COR-L47 (cell line): ENCODE measurements at places on chromosomes 5 and 9.
A peak's percentile ranks its signal among the peaks of the same experiment; 100 is the strongest.

DNA sequence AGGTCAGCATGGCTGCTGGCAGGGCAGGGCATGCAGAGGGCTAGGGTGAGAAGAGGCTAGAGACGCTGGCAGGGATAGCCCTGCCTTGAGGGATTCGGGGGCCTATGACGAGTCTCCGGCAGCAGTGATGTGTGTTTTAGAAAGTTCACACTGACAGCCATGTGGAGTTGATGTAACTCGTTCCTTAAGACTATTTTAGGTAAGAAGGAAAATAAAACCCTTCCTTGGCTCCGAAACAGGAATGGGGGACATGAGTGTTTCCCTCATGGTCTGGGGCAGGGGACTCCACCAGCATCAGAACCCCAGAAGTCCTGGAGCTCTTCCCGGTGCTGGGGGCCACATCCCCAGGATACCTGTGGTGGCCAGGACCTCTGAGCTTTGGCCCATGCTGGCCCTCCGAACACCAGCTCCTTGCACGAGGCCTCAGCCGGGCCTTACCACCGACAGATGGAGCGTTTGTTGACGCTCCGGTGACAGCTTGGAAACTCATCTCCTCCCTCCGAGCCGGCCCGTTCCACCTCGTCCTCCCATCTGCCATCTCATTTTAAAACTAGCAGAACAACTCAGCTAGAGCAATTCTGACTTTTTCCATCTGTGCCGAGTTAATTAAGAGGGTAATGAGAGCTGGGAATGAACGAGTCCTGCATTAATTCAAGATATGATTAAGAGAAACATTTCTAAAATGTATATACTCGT lies 337.7 kb downstream of the CDK5RAP2 start:
- DNase-seq, result no peak

DNA sequence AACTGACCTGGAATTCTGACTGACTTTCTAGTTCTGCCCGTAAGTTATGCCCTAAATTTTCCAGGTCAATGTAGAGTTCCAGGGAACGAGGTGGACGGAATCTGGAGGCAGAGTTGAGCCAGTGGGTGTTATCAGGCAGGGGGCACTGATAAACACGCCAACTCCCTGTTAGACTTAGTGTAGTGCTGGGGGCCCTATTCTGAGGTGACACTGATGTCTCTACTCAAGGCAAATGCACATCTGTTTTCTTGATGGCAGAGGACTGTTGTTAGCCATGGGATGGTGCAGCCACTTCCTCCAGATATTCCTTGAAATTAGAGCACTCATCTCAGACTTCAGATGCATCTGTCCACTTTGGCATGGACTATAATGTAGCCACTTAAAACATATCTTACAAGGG lies 83.5 kb downstream of the C9orf152 start:
- DNase-seq, result no peak

DNA sequence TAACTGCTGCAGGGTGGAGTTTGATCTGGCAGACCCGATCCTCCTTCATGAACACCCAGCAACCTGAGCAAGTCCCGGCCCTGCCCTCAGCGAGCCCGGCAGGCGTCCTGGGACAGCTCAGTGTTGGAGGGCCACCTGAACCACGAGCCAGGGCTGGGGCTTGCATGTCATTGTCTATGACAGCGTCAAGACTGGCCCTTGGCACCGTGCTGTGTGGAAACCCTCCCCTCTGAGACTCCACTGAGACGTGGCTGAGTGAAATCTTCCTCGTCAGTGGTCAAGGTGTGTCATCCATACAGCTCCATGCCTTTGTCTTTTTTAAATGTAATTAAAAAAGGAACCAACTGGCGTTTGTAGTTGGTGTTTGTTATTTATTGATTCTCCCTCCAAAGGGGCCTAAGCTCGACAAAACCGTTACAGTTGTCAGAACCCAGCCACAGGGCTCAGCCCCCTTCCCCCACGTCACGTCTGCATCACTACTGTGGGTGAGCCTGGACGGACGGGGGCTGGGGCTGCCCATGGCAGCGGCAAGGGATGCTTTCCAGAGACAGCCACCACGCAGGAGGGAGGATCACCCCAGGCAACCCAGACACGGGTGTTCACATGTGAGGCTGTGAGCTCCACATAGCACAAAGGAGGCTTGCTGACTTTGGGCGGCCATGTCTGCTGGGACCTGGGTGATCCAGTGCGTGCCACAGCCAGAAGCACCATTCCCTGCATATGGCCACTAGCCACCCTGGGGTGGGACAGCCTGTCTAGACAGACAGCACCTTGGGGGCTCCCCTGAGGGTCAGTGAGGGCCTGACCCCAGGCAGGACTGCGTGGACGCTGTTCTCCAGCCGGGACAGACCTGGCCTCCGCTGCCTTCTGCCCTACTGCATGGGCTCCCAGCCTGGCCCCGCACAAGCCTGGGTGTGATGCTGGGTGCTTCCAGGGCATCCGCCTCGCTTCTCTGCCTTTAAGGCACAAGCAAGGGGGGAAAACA lies 7.3 kb downstream of the UCK1 start:
- no peak for DNase-seq

DNA sequence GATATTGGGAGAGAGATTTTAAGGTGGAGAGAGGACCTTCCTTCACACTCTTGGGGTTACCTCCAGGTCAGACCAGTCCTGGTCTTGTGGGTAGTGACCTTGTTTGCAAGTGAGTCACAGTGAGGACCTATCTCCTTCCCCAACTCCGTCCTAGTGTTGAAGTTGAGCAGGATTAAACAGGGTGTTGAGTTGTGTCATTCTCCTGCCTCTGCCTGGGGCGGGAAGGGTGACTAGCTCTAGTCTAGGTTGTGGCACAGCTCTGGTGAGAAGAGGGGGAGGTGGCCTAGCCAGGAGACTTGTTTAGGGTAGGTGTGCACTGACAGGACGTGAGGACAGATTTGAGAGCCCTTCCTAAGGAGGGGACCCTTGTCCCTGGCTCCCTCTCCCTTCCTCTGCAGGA lies 119.6 kb upstream of the PITX1 start:
- no peak for DNase-seq

DNA sequence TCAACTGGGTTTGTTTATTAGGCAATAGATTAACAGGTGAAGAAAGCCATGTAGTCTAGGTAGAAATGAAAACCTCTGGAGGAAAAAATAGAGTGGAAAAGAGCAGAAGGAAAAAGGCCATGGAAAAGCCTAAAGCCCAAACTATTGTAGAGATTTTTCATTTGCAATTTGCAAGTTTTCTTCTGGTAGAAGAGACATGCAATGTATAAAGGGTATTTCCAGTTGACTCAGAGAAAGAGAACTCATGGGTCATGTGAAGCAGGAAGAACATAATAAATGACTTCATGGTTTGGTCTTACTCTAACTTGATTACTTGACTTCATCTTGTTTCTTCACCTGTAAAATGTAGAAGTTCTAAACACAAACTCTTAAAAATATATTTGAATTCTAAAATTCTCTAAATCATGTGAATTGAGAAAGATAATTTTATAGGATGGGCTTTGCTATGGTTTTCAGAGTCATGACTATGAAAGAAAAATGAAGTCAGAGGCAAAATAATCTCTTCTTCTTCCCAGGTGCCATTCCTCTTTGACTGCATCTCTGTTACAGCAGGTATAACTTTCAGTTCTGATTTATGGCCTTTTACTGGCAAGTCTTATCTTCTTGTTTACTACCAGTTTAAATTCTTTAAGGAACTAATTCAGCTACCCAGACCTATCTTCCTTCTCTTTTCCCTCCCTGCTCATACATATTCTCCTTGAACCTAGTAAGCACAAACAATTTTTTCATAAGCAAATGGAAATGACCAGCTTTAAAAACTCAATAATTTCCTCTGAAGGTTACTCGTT lies 47.7 kb upstream of the TMC1 start:
- no peak for DNase-seq

DNA sequence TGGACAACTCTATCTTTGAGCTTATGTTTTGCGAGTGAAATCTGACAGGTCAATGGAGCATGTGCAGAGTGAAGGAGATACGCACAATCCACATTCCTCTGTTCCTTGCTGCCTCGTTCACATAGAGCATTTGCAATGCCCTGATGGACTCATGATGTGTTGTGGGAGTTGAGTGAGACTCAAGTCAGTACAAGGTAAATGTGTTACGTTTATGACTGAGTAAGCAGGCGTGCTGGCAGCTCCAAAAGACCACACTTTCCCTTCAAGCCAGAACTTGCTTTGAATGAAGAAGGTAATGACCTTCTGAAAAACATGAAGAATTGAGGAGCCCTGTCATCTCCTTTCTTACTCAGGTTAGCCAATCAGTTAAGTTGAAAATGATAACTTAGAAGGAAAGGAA lies 477.8 kb downstream of the CTNND2 start:
- DNase-seq, result no peak

- DNase-seq, result peak; percentile 17
These were observed 598 bp downstream of the MYO10 start for GRCh38 chr5:16935231-16936149.

GRCh38 chr9:72864327-72864726 lies 88.5 kb downstream of the ALDH1A1 start:
- DNase-seq, result no peak

- DNase-seq, result no peak
These were observed 1.3 kb upstream of the IL3 start for GRCh38 chr5:132059043-132059695.

- DNase-seq, result no peak
These were observed 17.7 kb downstream of the RAD1 start for GRCh38 chr5:34897646-34898045.

- no peak for DNase-seq
These were observed 14.2 kb upstream of the MACIR start for GRCh38 chr5:103244398-103244797.

- no peak for DNase-seq
These were observed 394.0 kb downstream of the CETN3 start for GRCh38 chr5:90015584-90016018.

GRCh38 chr5:41843456-41844370 lies 26.5 kb downstream of the OXCT1 start:
- DNase-seq, result peak; percentile 60

GRCh38 chr9:137404961-137405567 lies 17.9 kb downstream of the EXD3 start:
- DNase-seq, result no peak

DNA sequence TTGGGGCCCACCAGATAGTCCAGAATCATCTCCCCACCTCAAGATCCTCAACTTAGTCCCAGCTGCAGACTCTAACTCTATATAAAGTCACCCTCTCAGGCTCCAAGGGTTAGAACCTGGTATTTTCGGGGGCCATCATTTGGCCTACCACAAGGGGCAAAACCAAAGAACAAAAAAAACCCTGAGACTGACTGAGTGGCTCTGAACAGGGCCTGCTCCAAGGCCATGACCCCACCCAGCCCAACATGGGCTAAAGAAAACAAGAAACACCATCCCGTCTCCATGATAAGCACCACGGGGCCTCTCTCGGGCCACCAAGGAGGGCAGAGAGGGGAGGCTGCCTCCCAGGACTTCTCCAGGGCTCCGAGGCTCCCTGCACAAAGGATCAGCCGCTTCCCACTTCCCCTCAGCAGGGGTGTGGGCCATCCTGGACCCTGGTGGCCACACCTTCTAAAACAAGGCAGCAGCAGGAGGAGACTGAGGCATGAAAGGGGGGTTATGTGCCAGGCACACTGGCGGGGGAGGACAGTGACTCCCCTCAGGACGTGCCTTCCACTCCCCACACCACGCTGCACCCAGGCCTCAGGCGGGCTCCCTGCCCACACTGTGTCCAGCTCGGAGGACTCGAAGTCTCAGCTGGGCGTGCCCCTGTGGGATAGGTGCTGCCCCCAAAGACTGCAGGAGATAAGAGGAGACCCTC lies 51.5 kb downstream of the SEMA4D start:
- DNase-seq, result no peak

DNA sequence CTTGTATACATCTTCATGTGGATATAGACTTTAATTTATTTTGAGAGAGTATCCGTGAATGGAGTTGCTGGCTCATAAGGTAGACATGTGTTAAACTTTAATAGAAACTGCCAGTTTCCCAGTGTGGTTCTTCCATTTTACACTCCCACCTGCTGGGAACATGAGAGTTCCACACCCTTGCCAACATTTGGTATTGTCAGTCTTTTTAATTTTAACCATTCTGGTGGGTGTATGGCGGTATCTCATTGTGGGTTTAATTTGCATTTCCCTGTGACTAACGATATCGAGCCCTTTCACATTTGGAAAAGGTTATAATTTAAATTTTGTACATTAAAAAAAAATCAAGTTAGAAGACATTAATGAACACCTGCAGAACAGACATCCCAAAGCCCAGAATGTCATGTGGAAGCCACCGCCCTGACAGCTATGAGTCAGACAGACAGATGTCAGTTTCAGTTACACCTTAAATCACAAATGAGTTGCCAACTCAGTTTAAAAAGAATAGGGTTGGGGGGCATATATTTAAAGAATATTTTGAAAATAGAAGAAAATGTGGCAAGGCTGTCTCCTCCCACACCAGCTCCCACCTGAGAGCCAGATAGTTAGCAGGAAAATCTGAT lies 36.9 kb downstream of the ANKRD33B start:
- DNase-seq, result no peak

DNA sequence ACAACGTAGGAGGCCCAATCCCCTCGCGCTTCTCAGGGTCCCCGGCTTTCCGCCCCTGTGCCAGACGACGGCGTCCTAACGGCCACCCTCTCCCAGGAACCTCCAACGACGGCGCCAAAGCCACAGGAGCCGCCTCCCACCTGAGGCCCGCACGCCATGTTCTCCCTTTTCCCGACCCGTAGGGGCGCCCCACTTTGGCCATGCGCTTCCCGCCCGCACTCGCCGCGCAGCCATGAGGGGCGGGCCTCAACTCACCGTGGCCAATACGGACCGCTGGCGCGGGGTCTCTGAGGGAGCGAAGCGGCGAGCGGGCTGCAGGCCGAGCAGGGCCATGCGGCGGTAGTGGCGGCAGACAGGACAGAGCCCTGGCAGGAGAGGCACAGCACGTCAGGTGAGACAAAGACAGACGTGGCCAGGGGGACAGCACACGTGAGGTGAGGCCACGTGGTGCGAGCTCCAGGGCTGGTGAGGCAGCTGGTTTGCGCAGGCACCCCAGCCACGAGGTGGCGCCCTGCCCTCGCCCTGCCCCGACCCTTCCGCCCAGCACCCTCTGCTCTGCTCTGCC lies 1005.5 kb upstream of the PTPRD start:
- DNase-seq, result no peak

DNA sequence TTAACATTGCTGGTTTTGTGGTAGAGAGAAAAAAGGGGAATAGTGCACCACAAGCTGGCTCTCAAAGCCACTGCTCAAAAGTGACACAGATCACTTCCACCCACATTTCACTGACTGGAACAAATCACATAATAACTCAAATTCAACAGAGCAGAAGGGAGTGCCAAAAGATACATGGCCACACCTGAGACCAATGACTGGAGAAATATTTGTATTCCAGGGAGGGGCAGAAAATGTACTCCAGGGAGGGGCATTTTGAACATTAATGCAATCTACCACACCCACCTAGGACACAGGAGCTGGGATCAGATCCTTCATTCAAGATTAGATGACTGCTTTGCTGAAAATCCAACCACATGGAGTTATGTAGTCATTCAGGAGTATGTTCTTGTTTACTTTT lies 44.8 kb upstream of the ALDOB start:
- no peak for DNase-seq

GRCh38 chr9:127991017-127991756 lies 10.4 kb upstream of the EEIG1 start:
- peak; percentile 68 for DNase-seq

- no peak for DNase-seq
These were observed 1050.4 kb downstream of the MAT2B start for GRCh38 chr5:164555809-164556208.

- DNase-seq, result peak; percentile 53
These were observed 17.6 kb downstream of the TSTD2 start for GRCh38 chr9:97615439-97616072.
